ENCODE measurements at places on chromosomes 2 and 18.

- no peak for DNase-seq
These were observed 160.8 kb downstream of the ACKR3 start for GRCh38 chr2:236730393-236730792.

- no peak for DNase-seq
These were observed 27.8 kb downstream of the NXPH2 start for GRCh38 chr2:138752197-138752956.

DNA sequence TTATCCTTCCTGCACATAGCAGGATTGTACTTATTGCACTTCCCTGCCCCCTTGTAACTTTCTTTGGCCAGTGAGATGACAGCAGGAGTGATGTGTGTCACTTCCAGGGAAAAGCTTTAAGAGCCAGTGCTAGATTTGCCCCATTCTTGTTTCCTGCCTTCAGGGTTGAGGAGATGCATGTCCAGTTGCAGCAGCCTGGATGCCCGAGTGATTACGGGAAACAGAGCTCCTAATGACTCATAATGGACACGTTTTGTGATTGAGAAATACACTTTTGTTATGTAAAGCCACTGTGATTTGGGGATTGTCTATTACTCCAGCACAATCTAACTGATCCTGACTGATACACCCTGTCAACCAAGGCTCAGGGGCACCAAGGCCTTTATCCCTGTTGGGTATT lies 5.0 kb upstream of the TET3 start:
- no peak for DNase-seq

- DNase-seq, result no peak
These were observed 68.0 kb upstream of the PSME4 start for GRCh38 chr2:54038835-54039234.

GRCh38 chr2:213148572-213149261 lies 2.7 kb downstream of the IKZF2 start:
- no peak for DNase-seq

Data from stimulated activated CD8-positive, alpha-beta memory T cell treated with anti-CD3 and anti-CD28 coated beads, Interleukin-4, amount 100 ng/mL, for 4 hours (primary cell).